H1 (cell line): ENCODE measurements at places on chromosomes 5 and 9. TPM values are rescaled to one million over a fixed set of nuclear protein-coding genes. Genes with fewer than 3 reads are reported as not detected.

GPR151 gene
- total RNA-seq: not detected in 2 replicates

DNA sequence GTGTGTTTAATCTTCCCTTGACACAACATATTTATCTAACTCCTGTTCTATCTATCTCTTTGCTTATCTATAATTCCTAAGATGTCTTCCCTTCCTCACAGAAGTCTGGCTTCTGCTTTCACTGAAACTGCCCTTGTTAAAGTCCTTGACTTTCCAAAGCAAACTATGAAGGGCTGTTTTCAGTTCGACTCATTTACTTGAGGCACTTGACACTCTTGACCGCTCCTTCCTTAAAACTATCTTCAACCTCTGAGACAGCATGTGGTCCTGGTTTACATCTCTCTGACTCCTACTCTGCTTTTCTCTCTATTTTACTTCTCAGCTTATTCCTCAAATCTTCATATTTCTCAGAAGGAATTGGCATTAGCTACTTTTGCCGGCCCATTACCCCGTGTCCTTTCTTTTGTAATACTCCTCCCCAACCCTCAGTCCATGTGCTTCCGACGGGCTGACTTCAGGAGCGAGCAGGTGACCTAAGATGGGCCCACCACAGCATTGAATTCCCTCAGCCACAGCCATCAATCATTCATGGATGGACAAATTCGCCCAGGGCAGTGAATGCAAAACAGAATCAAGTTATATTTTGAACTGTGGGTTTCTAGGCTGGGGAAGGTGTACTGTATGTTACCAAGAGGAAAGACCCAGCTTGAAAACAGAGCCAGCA, 1089.2 kb downstream of the PTPRD start:
- no peaks in the 10 kb centered on the region for H3K27me3 ChIP-seq
- H3K4me3 ChIP-seq: no peak overlapping the region
- H3K4me1 ChIP-seq: peaks cover 12% of the 10 kb centered on the region
- H3K36me3 ChIP-seq: no peaks in the 10 kb centered on the region

DNA sequence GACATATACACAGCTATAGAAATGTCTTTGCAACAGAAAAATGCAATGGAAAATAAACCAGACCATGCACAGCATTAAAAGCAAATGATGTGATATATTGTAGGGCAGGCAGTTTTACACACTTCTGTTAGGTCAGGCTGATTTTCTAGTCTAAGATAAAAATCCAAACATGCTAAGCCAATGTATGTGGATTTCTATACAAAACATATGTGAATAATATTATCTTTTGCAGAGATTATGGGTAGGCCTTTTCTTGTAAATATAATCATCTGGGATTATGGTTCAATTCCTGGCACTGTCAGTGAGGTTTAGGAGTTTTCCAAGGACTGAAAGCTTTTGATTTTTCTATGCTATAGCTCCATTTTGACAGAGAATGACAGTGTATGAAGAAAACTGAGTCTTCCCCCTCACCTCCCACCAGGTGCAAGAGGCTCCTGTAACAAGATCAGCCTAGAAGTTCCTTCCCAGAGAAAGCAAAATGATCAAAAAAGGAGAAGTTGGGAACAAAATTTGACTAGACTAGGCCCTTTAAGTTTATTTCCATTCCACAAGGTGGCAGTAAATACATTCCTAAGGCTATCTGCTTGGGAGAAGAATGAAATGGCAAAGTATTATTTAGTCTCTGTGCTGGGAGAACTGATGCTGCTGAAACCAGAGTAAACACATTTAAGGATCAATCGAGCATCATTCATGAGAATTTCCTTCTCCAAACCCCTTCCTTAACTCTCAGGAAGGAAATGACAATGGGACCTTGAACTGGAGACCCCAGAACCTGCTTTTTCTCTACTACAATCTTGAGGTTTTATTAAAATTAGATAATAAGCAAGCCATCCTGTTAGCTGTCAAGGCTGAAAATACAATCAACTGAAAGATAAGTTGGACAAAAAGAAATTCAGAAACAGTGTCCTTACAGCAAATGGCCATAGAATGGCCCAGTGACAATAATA, 133.0 kb upstream of the TUT7 start:
- H3K36me3 ChIP-seq: no peaks in the 10 kb centered on the region
- no peak overlapping the region for H3K27ac ChIP-seq
- H3K4me1 ChIP-seq: no peaks in the 10 kb centered on the region
- no peaks in the 10 kb centered on the region for H3K27me3 ChIP-seq

DNA sequence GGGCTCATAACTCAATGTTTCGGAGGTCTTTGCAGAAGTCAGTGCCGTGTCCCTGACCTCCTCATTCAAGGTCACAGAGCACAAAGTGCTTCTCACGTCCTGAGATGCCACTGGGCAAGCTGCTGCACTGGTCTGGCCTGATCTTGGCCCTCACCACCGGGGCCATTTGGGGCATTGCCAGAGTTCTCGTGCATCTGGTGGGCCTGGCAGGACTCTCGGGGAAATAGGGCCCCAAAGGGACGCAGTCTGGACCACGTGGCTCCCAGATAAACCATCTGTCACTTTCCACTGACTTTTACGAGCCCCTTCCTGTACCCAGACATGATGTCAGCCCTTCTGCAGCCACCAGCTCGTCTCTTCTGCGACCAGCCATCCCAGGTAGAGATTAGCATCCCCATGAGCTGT, 54.8 kb downstream of the HRH2 start:
- no peaks in the 10 kb centered on the region for H3K27me3 ChIP-seq
- H3K4me1 ChIP-seq: no peaks in the 10 kb centered on the region
- H3K4me3 ChIP-seq: no peak overlapping the region
- no peak for DNase-seq
- no peak overlapping the region for H3K27ac ChIP-seq
- no peaks in the 10 kb centered on the region; the same call in 1 of the 2 replicates for H3K36me3 ChIP-seq

NUTM2G gene
- 0.25 TPM in 1 of 2 replicates, not detected in the other for total RNA-seq

GRCh38 chr5:74235552-74235951, 405.0 kb downstream of the ENC1 start:
- no peaks in the 10 kb centered on the region for H3K4me1 ChIP-seq
- DNase-seq: no peak
- H3K36me3 ChIP-seq: no peaks in the 10 kb centered on the region

FTMT gene
- total RNA-seq: not detected in 2 replicates

DNA sequence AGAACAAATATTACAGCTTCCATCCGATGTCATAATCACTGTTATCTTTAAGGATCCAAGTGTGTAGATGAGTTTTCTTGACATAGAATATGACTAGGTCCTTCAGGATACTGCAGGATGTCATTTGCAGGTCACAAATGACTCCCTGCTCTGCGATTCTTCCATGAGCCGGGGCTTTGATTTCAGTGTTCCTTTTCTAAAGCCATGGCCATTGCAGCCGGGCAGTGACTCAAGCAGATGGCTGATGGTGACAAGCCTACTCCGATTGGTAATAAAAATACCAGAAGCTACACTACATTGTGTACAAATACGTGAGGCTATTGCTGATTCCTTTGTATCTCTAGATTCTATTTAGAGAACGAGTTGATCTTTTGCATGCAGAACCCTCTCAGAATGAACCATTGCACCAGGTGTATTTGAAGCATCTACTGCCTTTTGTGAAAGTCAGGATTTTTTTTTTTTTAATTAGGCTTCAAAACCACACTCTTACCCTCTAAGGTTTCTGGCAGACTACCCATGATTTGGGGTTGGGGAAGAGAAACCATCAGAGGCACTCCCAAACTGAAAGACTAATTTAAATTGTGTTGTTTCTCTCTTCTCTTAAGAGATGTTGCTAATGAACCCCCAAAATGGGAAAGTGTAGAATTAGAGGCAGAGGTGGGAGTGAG, 271.0 kb upstream of the ADRA1B start:
- no peak overlapping the region for H3K4me3 ChIP-seq
- H3K27ac ChIP-seq: no peak overlapping the region
- no peak for DNase-seq
- no peaks in the 10 kb centered on the region for H3K27me3 ChIP-seq

DNA sequence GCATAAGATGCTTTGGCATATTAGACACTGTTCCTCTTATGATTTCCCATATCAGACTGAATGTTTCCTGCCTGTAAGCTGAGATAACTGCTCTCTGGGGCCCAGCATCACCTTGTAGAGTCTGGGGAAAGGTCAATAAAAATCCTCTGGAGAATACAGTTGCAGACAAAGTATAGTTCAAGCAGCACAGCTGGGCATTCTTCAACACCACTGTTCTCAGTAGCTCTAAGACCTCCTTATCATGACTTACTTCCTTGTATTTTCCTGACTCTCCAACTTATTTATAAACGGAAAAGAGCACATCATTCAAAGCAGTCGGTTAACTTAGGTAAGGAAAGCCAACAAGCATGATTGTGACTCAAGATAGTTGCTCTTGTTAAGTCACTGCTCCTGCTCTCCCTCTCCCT, 208.7 kb upstream of the RASEF start:
- H3K36me3 ChIP-seq: no peaks in the 10 kb centered on the region
- no peaks in the 10 kb centered on the region; the same call in 1 of the 2 replicates for H3K4me1 ChIP-seq
- no peak overlapping the region for H3K27ac ChIP-seq
- DNase-seq: no peak
- H3K4me3 ChIP-seq: no peak overlapping the region
- H3K27me3 ChIP-seq: no peaks in the 10 kb centered on the region

DNA sequence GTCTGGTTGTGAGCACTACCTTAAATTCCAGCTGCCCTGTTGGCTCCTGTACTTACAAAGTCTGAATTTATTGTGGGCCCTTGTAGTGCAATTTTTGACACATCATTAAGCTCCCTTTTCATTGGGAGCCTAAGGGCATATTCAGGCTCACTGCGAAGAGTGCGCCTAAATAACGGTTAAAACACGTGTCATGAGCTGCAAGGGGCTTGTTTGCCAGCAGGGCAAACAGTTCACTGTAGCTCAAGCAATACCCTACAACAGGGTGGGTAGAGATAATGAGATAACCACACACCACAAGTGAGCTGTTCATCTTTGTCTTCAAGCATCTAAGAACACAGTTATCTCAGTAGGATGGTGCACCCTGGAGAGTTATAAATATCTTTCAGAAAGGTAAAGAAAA, 214.2 kb downstream of the SLF1 start:
- no peaks in the 10 kb centered on the region for H3K4me1 ChIP-seq
- no peaks in the 10 kb centered on the region for H3K36me3 ChIP-seq
- no peak overlapping the region for H3K27ac ChIP-seq
- no peaks in the 10 kb centered on the region for H3K27me3 ChIP-seq
- H3K4me3 ChIP-seq: no peak overlapping the region

DNA sequence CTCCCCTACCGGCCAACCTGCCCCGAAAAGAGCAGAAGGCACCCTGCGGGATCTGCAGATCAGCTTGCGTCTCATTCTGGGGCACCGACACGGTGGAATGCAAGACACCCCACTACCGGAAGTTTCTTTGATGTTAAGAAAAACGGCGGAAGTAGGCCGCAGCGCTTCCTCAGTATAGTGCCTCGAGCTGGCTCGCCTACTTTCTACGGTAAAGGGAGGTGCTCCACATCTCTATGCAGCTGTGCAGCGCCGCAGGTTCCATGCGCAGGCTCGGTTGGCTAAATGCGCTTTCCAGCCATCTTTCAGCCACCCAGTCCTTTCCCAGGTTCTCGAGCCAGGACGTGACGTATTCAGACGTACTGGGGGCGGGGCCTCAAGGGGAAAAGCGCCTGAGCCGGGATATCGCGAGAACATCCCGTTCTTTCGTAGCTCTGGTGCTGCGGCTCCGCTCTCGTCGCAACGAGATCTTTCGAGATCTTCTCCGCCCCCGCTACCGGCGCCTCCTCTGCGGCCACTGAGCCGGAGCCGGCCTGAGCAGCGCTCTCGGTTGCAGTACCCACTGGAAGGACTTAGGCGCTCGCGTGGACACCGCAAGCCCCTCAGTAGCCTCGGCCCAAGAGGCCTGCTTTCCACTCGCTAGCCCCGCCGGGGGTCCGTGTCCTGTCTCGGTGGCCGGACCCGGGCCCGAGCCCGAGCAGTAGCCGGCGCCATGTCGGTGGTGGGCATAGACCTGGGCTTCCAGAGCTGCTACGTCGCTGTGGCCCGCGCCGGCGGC, at the start of gene HSPA4:
TSS of gene HSPA4 (plus strand) at position 472 of the 775 bp plus-strand sequence. CDS start at position 710, 238 bp downstream.
- H3K4me1 ChIP-seq: peaks cover 2% of the 10 kb centered on the region; the same call in 1 of the 2 replicates
- H3K27me3 ChIP-seq: no peaks in the 10 kb centered on the region
- peak within 1 kb of the TSS; percentile 99 for H3K27ac ChIP-seq
- DNase-seq: peak; percentile 96
- H3K36me3 ChIP-seq: no peaks in the 10 kb centered on the region
- peak within 1 kb of the TSS; percentile 99 for H3K4me3 ChIP-seq

GRCh38 chr9:100322954-100323536, 29.7 kb downstream of the TEX10 start:
- no peaks in the 10 kb centered on the region for H3K27me3 ChIP-seq
- H3K36me3 ChIP-seq: peaks cover 70% of the 10 kb centered on the region
- no peaks in the 10 kb centered on the region for H3K4me1 ChIP-seq
- no peak overlapping the region for H3K4me3 ChIP-seq
- DNase-seq: peak; percentile 7

DNA sequence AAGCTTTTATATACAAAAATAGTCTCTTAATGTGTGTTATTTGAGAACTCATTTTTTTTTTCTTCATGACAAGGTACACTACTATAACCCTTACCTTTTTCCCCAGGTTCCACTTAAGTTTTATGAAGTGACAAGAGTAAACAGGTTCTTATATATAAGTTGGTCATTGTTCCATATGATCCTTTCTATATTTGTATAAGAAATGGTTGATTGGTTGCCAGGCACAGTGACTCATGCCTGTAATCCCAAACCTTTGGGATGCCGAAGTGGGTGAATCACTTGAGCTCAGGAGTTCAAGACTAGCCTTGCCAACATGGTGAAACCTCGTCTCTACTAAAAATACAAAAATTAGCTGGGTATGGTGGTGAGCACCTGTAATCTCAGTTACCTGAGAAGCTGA, 108.3 kb downstream of the PCSK1 start:
- H3K4me3 ChIP-seq: no peak overlapping the region
- no peak for DNase-seq
- H3K36me3 ChIP-seq: no peaks in the 10 kb centered on the region
- H3K27ac ChIP-seq: no peak overlapping the region
- H3K4me1 ChIP-seq: no peaks in the 10 kb centered on the region

GABRP gene
- total RNA-seq: 3.7 and 3.9 TPM in 2 replicates

DNA sequence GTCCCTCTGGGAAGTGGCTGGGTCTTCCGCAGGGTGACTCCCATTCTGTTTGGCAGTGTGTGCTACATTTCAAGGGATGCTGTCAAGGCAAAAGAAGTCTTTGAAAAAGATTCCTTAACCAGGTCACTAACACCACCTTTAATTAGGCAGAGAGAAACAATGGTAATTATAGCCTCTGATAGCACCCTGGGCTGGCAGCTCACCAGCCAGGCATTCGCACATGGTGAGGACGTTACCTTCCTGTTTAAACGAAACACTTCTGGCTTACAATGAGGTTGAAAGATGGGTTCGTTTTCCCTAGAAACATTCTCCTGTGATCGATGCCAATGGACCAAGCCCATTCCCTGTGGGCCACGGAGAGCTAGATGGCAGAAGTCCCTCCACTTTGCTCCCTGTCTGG, 230.1 kb upstream of the PANK3 start:
- no peaks in the 10 kb centered on the region for H3K27me3 ChIP-seq
- no peak overlapping the region for H3K4me3 ChIP-seq

PCDHB8 gene
- total RNA-seq: 0.92 and 1.1 TPM in 2 replicates

DNA sequence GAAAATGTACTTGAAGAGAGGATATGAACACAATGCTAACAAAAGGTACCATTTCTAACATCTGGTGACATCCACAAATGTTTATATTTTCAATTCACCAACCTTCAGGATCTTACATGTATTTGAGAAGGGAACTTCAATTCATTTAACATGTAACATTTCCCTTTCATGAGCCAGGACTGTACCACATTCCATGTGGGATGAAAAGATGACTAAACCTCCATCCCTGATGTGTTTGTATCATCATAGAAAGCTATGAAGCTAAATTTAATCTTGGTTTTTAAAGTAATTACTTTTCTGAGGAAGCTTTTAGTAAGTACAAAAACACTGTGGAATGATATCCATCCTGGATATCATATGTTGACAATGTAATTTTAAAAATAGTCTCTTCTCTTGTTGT, 78.2 kb upstream of the GNA14 start:
- no peak overlapping the region for H3K27ac ChIP-seq
- no peaks in the 10 kb centered on the region; the same call in none of the 2 replicates for H3K4me1 ChIP-seq
- H3K4me3 ChIP-seq: no peak overlapping the region
- H3K36me3 ChIP-seq: no peaks in the 10 kb centered on the region; the same call in none of the 2 replicates
- no peaks in the 10 kb centered on the region for H3K27me3 ChIP-seq
- DNase-seq: no peak
